Glutamatergic neuron (in vitro differentiated cells): ENCODE measurements at places on chromosomes 11 and 22.

GRCh38 chr11:103792981-103793468 is 243.4 kb upstream of the DDI1 start:
- DNase-seq: no peak

DNA sequence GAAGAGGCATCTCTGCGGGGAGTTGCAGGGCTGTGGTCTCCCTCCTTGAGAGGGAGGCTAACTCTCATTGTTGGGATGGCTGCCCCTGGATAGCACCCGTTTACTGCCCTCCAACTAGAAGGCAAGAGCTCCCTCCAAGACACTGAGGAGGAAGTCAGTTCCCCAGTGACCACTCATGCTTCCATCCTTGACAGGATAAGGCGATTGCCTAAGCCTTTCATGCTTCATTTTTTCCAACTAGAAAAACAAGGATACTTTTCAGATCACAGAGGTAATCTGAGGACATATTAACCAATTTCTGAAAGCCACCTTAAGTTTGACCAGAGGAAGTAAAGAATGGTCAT is 186.6 kb downstream of the MAML2 start:
- DNase-seq: no peak

- no peak for DNase-seq
These were observed 3.7 kb upstream of the TMEM109 start for GRCh38 chr11:60910281-60910687.

- DNase-seq: no peak
These were observed 6.0 kb upstream of the SLC37A2 start for GRCh38 chr11:125056931-125057692.

DNA sequence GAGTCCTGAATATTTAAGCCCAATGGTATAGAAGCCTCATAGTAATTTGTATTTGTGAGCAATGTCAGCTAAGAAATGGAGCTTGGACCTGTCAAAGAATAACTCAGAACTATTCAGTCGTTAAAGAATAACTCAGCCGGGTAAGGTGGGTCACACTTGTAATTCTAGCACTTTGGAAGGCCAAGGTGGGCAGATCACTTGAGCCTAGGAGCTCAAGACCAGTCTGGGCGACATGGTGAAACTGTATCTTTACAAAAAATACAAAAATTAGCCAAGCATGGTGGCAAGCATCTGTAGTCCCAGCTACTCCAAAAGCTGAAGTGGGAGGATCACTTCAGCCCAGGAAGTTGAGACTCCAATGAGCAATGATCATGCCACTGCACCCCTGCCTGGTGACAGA is 1526.5 kb downstream of the LRRC4C start:
- DNase-seq: no peak

GRCh38 chr11:67502328-67502979 is 2.7 kb downstream of the PITPNM1 start:
- DNase-seq: no peak
